ENCODE measurements at places on chromosomes 13 and 19. TPM values are rescaled to one million over a fixed set of nuclear protein-coding genes. Genes with fewer than 3 reads are reported as not detected.
A peak's percentile ranks its signal among the peaks of the same experiment; 100 is the strongest.

GRCh38 chr19:55232286-55232602, 3.7 kb upstream of the TMEM86B start:
- H3K36me3 ChIP-seq = peaks cover 54% of the 10 kb centered on the region

DNA sequence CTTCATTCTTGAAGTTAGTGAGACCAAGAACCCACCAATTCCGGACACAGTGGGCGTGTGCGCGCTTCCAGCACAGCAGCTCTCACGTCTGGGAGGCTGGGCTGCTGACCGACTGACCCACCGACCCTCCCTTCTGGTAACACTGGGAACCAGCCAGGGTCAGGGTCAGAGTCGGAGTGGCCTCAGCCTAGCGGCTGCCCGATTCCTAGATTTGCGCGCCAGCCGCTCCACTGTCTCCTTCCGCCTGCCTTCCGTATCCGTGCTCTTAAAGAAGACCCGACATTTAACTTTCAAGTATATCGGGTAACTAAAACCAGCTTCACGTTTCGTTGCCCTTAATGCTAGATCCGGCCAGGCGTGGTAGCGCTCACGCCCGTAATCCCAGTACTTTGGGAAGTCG, 41.1 kb downstream of the SERP2 start:
- no peaks in the 10 kb centered on the region for H3K27me3 ChIP-seq
- H3K36me3 ChIP-seq = no peaks in the 10 kb centered on the region
- no peak for DNase-seq
- H3K4me3 ChIP-seq = no peak overlapping the region
- H3K27ac ChIP-seq = no peak overlapping the region
- no peaks in the 10 kb centered on the region for H3K4me1 ChIP-seq

- H3K36me3 ChIP-seq = peaks cover 1% of the 10 kb centered on the region
- no peak for DNase-seq
- no peaks in the 10 kb centered on the region for H3K27me3 ChIP-seq
These were observed 1.3 kb upstream of the UPF1 start for GRCh38 chr19:18830488-18830887.

GRCh38 chr19:49387936-49388372, at the start of gene KASH5:
TSS of gene KASH5 (plus strand) at chr19:49388249. CDS start at chr19:49390884, 2,635 bp downstream.
- H3K4me1 ChIP-seq = no peaks in the 10 kb centered on the region
- no peak within 1 kb of the TSS for H3K27ac ChIP-seq
- H3K36me3 ChIP-seq = no peaks in the 10 kb centered on the region
- H3K4me3 ChIP-seq = no peak within 1 kb of the TSS
- DNase-seq = no peak
- H3K27me3 ChIP-seq = no peaks in the 10 kb centered on the region

DNA sequence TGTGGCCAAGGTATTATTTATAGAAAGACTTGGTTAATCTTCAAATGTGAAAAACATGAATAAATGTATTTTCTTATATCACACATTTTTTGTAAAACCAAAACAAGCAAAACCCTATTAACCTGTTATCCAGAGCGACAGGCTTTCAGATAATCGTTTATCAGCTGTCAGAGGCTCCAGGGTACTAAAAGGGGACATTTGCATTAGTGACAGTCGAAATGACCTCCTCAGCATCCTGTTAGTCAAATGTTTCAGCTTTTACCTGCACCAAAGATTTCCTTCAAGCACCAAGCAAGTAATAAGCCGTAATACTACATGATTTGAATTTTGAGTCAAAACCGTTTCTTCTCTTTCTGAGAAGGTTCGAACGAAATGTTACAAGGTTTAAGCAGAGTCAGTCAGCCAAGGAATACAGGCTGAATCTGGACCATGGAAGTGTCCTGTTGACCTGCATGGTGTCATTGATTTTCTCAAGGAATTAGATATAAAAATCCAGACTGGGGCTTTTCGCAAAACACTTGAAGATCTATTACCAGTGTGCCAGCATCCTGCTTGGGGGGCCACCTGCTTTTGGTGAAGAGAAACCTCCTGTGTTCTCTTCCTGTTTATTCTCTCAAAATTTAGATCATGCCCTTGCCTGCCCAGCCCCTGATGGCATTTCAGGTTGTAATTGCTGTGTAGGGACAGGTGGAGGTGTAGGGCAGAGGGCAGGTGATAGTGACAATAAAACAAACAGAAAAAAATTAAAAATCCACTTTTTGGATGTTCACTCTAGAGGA, 11.3 kb upstream of the RFC3 start:
- peak overlapping the region; percentile 5 for H3K4me3 ChIP-seq
- H3K27ac ChIP-seq = no peak overlapping the region
- no peaks in the 10 kb centered on the region for H3K36me3 ChIP-seq
- H3K27me3 ChIP-seq = no peaks in the 10 kb centered on the region

GRCh38 chr13:103236213-103236612, 170.0 kb upstream of the SLC10A2 start:
- H3K4me1 ChIP-seq = no peaks in the 10 kb centered on the region
- no peak overlapping the region for H3K4me3 ChIP-seq
- H3K36me3 ChIP-seq = no peaks in the 10 kb centered on the region
- DNase-seq = no peak

DNA sequence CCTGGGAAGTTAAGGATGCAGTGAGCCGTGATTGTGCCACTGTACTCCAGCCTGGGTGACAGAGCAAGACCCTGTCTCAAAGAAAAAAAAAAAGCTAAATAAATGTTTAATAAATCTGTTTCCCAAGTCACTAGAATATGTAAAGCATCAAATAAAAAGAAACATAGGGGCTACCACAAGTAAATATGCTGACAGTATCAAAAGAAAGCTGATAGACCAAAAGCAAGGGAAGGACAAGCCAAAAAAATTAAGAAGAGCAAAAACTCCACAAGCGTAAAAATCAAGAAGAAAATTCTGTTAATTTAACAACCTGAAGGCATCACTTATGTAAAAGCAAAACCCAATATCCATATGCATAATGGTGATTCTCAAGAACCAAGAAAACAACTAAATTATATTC, 9.7 kb downstream of the KPNA3 start:
- H3K4me1 ChIP-seq = no peaks in the 10 kb centered on the region
- H3K27ac ChIP-seq = no peak overlapping the region
- no peak overlapping the region for H3K4me3 ChIP-seq
- no peak for DNase-seq

GRCh38 chr13:99689955-99690354, 188.7 kb downstream of the TM9SF2 start:
- no peak for DNase-seq
- H3K4me1 ChIP-seq = no peaks in the 10 kb centered on the region
- H3K36me3 ChIP-seq = no peaks in the 10 kb centered on the region
- no peak overlapping the region for H3K27ac ChIP-seq
- H3K27me3 ChIP-seq = no peaks in the 10 kb centered on the region
- H3K4me3 ChIP-seq = no peak overlapping the region

- H3K27ac ChIP-seq = no peak overlapping the region
- peaks cover 5% of the 10 kb centered on the region for H3K4me1 ChIP-seq
- no peak for DNase-seq
- H3K36me3 ChIP-seq = no peaks in the 10 kb centered on the region
- H3K4me3 ChIP-seq = no peak overlapping the region
These were observed 13.3 kb upstream of the LEUTX start for GRCh38 chr19:39765091-39766076.

DNA sequence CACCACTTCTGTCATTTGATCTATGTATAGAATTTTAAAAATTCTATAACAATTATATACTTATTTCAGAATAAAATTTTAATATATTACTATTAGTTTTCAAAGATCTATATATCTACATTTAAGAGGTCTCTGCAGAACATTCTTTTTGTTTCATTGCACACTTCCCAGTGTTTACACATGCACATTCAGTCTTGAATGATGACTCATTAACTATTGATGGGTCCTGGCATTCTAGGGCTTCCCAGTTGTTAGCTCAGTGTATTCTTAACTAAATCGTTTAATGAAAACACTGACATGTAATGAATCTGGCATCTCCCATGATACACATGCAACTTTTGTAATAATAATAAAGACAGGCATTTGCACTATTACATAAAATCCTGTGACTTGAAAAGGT, 324.6 kb downstream of the KLF12 start:
- H3K27ac ChIP-seq = no peak overlapping the region
- no peaks in the 10 kb centered on the region for H3K4me1 ChIP-seq
- H3K4me3 ChIP-seq = no peak overlapping the region
- H3K36me3 ChIP-seq = no peaks in the 10 kb centered on the region
- H3K27me3 ChIP-seq = no peaks in the 10 kb centered on the region
- DNase-seq = no peak

DNA sequence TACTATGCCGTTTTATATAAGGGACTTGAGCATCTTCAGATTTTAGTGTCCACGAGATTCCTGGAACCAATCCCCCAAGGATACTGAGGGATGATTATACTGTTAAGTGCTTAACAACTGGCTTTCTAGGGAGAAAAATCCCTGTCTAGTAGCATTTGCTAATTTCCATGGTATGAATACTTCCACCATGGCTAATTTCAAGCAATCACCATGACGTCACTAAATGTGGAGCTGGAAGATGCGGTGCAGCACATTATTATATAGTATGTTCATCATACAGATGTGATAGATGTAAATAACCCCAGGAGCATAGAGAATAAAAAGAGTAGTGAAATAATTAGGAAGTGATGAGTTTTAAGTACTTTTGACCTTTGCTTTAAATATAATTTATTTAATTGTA, 72.7 kb downstream of the SIAH3 start:
- no peak for DNase-seq
- no peaks in the 10 kb centered on the region for H3K36me3 ChIP-seq
- H3K27ac ChIP-seq = no peak overlapping the region
- H3K27me3 ChIP-seq = peaks cover 1% of the 10 kb centered on the region
- no peak overlapping the region for H3K4me3 ChIP-seq

The MTUS2 gene
- 0.05 TPM for polyA plus RNA-seq

The LRG1 gene
- polyA plus RNA-seq = 0.43 TPM

The TRPC4 gene
- polyA plus RNA-seq = not detected

The PLVAP gene
- not detected for polyA plus RNA-seq

The PRR36 gene
- polyA plus RNA-seq = not detected

The GAPDHS gene
- not detected for polyA plus RNA-seq

The TNFSF13B gene
- polyA plus RNA-seq = 19.9 TPM
